ENCODE measurements at places on chromosomes 7 and 10.

GRCh38 chr7:73960548-73960947 is 67.4 kb upstream of the ELN start:
- no peak for DNase-seq

- no peak for DNase-seq
Measured at GRCh38 chr7:79287981-79288380, 165.5 kb downstream of the MAGI2 start.

DNA sequence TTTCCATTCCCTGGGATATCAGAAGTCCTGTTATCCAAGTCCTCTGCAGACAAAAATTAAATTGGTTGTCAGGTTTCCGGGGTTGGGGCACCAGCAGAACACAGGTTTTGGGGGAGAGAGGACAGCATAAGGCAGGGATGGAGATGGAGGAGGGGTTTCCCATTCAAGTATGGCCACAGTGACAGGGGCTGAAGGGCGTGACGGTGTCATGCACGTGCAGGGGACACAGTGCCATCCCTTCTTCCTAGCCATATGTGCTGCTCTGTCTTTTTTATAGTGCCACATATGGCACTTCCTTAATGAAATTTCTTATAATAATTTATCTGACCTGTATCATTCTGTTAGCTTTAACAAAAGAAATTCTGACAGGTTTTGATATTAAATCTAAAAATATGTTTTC is 259.2 kb downstream of the PTEN start:
- DNase-seq: no peak

DNA sequence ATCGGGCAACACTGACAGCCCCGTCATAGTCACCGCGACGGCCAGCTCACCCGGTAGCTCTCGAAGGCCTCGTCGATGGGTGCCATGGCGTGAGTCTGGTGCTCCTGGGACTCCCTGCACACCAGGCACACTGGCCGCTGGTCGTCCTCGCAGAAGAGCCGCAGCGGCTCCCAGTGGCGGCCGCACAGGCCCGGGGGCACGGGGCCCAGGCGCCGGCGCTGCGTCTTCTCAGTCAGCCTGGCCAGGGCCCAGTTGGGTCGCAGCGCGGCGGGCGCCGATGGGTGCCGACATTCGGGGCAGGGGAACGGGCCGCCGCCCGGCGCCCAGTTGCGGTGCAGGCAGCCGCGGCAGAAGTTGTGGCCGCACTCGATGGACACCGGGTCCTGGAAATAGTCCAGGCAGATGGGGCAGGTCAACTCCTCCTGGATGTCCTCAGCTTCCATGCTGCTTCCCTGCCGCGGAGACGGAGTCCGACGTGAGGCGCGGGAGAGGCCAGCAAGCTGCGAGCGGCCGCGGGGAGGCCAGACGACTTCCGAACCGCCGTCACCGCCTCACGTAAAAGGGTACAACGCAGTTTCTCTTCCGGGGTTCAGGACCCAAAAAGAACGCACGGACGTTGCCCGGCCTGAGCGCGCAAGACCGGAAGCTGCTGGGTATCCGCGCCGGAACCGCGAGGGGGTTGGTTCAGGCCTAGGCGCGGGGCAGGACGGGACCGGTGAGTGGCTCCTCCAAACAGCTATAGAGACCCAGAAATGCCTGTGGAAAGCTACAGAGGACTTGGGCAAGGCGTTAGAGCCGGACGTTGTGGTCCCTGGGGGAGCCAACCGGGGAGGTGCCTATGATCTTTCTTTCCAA is at the start of gene TRIM4:
TRIM4 (minus strand) TSS at position 572 of the 855 bp plus-strand sequence; CDS start at position 443, 129 bp downstream.
- peak; percentile 86 for DNase-seq

GRCh38 chr10:76763376-76763775 is 874.2 kb downstream of the KCNMA1 start:
- DNase-seq: no peak

DNA sequence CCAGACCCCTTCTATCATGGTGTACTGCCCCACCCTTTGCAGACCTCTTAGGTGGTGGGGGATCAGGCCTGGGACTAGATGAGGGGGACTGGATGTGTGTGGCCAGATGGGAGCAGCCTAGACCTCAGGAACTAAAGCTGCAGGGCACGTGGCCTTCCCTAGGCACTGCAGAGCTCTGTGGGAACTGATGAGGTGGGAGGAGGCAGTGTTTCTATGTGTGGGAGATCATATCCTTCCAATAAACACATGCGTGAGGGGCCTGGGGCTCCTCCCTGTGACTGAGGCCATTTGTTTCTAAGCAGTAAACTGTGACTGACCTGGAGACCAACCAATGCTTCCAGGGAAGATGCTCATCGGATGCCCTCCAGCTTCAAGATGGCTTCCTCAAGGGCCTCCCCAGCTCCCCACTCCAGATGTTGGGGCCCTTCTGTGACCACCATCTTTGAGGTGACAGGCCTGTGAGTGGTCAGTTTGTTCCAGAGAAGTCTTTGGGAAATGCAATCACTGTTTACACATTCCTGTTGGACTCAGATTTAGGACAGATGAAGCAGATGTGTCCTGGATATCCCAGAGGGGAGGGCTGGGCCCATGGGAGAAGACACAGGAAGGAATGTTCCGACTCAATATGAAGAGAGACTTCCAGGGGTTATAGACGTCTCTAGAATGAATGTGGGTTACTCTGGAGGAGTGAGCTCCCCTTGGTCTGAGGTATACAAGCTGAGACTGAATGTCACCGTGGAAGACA is 23.6 kb upstream of the ZCCHC24 start:
- no peak for DNase-seq

DNA sequence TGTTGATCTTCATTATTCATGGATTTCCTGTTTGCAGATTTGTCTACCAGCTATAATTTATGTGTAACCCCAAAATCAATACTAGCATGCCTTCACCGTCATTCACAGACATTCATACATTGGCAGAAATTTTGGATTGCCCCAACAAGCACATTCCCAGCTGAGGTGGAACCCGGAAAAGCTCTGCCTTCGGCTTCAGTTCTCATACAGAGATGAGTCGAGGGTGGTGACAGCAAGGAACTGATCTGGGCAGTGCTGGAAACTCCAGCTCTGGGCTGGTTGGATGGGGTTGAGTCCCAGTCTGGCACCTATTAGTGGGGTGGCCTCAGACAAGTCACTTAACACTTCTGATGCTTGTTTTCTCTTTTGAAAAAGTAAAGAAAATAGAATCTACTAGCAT is 267.5 kb downstream of the SNX13 start:
- DNase-seq: no peak

DNA sequence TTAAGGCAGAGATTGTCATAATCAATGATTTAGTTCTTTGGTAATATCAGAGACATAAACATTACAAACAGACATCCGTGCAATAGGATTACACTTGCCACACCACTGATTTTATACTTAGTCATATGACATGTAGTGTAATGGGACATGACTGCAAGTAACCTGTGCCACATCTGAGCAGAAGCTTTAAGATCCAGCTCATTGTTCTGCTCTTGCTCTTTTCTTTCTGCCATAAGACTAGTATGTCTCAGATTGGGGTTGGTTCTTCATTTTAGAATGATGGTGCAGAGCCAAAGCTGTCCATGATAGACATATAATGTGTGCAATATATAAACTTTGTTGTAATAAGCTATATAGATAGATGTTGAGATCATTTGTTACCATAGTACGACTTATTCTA is 119.7 kb upstream of the SEMA3A start:
- DNase-seq: no peak

DNA sequence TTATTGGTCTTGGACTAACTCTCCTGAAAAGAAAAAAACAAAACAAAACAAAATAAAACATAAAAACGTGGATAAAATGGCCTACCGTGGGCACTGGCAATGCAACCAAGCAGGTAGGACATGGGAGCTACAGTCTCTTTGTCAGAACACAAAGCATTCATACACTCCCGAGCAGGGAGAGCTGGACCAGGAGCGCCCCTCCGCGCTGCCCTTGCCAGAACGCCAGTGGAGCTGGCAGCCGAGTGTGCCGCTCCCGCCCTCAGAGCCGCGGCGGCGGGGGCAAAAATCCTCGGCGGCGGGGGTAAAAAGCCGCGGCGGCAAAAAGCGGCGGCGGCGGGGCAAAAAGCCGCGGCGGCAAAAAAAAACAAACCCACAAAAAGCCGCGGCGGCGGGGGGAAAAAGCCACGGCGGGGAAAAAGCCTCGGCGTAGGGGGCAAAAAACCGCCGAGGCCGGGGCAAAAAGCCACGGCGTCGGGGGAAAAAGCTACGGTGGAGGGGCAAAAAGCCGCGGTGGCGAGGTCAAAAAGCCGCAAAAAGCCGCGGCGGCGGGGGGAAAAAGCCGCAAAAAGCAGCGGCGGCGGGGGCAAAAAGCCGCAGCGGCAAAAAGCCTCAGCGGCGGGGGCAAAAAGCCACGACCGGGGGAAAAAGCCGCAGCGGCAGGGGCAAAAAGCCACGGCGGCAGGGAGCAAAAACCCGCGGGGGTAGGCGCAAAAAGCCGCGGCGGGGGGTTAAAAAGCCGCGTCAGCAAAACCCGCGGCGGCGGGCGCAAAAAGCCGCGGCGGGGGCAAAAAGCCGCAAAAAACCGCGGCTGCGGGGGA is 418.1 kb downstream of the ZNF716 start:
- no peak for DNase-seq

GRCh38 chr10:14124941-14125340 is 205.8 kb downstream of the FRMD4A start:
- no peak for DNase-seq

- DNase-seq: no peak
Measured at GRCh38 chr7:21579341-21580072, 36.7 kb downstream of the DNAH11 start.

- DNase-seq: no peak
Measured at GRCh38 chr7:128915271-128915819, 4.8 kb upstream of the KCP start.

GRCh38 chr7:47580175-47580706 is 1.7 kb downstream of the TNS3 start:
- DNase-seq: no peak

- no peak for DNase-seq
Measured at GRCh38 chr7:45061806-45062425, 26.9 kb downstream of the NACAD start.

DNA sequence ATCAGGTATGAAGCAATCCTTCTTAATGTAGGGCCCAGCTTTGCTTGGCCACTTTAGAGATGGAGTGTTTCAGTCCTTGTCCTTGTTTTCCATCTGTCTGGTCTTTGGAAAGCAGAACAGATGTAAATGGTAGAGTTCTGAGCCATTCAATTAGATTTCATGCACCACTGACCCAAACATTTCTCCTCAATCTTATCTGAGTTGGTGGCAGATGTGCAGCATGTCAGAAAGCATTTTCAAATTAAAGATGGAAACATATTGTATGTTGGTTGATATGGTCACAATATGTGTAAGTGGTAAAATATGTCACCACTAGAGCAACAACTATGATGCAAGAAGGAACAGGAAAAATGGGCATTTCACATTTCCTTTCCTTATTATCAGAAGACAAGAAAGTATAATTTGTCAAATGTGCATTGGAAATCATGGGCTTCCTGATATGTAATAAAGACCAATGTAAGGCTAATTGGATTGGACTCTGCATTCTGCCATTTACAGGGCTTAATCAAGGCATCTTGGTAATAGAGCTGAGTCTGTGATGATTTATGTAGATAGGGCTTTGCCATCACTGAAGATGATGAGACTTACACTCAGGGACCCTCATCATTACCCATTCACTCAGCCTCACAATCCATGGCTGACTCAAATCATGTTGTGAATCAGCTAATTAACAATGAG is 750.7 kb downstream of the NRG3 start:
- DNase-seq: no peak

- no peak for DNase-seq
Measured at GRCh38 chr7:55485501-55486191, 86.7 kb downstream of the VOPP1 start.

DNA sequence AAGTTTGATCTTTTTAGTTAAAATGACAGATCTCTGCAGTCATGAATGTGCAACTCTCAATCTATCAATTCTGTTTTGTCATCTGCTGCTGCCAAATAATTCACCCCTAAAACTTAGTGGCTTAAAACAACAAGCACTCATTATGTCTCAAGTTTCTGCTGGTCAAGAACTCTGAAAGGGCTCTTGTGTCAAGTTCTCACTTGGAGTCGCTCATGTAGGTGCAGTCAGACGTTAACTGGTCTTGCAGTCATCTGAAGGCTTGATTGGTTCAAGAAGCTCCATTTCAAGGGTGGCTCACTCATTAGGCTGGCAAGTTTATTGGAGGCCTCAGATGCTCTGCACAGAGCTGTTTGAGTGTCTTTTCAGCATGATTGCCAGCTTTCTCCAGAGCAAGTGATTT is 28.5 kb upstream of the LRRC72 start:
- no peak for DNase-seq

DNA sequence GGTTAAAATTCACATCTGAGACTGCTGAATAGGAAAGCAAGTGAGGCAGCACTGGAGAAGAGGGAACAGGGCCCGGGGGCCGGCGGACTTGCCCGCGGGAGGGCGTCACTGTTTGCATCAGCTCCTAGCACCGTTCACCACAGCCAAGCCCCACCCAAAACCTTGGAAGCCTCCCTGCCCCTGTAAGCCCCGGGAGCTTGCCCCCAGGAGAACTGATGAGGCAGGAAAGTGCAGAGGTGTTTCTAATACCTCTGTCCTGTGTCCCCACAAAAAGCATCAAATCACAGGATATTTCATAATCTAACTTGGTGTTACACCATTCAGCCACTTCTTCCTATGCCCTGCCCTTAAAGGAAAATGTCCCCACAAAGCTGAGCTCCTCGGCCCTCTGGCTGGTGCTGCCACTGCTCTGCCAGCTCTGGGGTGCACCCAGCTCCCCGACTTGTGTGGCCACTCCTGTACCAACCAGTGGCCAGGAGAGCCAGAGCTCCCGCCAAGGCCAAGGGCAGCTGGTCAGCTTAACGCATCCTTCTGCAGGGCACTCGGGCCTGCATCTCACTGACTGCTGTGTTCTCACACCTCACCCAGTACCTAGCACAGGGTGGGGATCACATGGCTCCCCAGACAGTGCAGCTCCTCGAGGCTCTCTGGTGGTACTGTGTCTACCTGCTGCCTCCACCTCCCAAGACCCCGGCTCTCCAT is 47.3 kb upstream of the CNPY1 start:
- no peak for DNase-seq

Data from activated effector memory CD4-positive, alpha-beta T cell treated with Interleukin-2 at 50 U/mL for 16 hours (primary cell).